ENCODE measurements at places on chromosomes 16 and 17.

GRCh38 chr17:39525801-39526506 is 64.7 kb downstream of the CDK12 start:
- no peak for DNase-seq

DNA sequence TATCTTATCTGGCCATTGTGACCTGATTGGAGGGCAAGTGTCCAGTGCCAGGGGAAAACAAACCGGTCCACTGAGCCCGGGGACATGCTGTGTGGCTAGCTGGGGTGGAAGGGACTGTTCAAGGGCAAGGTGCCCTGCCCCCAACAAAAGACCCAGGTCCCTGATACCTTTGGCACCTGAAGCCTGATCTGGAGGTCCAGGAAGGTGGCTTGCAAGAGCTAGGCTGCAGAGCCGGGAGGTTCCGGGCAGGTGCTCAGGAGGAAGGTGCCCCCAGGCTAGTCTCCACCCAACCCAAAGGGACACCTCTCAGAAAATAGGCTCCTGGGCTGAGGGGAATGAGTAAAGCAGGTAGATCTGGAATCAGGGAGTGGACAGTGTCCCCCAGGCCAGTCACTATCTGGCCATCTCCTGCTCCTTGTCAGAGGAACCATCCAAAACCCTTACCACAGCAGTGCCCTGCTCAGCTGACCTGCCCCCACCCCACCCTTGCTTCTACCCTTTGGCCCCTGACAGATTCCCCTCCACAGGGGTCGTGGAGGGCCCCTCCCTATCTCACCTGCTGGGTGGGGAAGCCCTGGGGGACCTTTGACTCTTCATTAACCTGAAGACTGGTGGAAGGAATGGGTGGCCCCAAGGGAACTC is 6.2 kb downstream of the NAT9 start:
- no peak for DNase-seq

DNA sequence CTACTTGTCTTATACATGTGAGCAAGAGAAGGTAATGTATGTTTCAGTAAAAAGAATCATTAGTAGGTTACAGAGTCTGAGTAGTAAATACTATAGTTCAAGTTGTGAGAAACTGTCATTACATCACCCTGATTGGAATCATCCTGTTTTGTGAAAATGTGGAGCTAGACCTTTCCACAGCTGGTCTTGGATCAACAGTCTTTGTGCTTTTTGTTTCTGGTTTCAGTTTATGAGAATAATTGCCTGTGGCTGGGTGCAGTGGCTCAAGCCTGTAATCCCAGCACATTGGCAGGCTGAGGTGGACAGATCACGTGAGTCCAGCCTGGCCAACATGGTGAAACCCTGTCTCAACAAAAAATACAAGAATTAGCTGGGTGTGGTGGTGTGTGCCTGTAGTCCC is 19.7 kb upstream of the SHISA9 start:
- DNase-seq: no peak

- DNase-seq: no peak
Measured at GRCh38 chr17:62388856-62389255, 8.5 kb downstream of the EFCAB3 start.

- DNase-seq: no peak
Measured at GRCh38 chr17:50853781-50854180, 12.4 kb downstream of the TOB1 start.

GRCh38 chr16:24876231-24876630 is 30.5 kb downstream of the SLC5A11 start:
- no peak for DNase-seq

- DNase-seq: no peak
Measured at GRCh38 chr17:17876959-17877528, 40.3 kb upstream of the SREBF1 start.

- DNase-seq: no peak
Measured at GRCh38 chr16:54140057-54140787, 146.4 kb downstream of the IRX3 start.

- no peak for DNase-seq
Measured at GRCh38 chr17:39759204-39759603, 21.5 kb downstream of the GRB7 start.

GRCh38 chr17:82623707-82624106 is 24.5 kb downstream of the WDR45B start:
- DNase-seq: no peak

GRCh38 chr16:72221630-72222024 is 49.7 kb upstream of the PMFBP1 start:
- DNase-seq: no peak

DNA sequence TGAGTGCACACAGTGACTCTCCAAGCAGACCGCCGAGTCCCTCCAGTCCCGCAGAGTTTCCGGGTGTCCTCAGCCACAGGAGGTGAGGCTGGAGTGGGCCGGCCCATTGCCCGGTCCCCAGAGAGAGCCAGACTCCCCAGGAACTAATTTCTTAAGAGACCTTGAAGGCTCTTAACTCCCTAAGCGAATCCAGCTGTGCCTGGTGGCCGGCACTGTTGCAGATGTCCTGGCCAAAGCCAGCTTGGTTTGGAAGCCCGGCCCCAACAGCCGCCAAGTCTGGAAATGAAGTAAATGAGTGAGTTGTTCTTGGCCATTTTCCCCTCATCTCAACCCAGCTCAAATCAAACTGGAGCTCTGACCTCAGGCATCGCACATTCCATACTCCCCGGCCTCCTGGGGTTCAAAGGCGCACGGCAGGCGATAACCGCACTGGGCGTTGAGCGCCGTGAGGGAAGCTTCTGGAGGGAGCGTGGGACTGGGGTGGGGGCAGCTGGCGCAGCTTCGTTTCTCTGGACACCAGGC is 42.0 kb downstream of the CMIP start:
- no peak for DNase-seq

GRCh38 chr17:40032322-40033320 is 17.4 kb downstream of the CSF3 start:
- no peak for DNase-seq

GRCh38 chr17:38598536-38598935 is 7.2 kb downstream of the SRCIN1 start:
- peak; percentile 87 for DNase-seq

DNA sequence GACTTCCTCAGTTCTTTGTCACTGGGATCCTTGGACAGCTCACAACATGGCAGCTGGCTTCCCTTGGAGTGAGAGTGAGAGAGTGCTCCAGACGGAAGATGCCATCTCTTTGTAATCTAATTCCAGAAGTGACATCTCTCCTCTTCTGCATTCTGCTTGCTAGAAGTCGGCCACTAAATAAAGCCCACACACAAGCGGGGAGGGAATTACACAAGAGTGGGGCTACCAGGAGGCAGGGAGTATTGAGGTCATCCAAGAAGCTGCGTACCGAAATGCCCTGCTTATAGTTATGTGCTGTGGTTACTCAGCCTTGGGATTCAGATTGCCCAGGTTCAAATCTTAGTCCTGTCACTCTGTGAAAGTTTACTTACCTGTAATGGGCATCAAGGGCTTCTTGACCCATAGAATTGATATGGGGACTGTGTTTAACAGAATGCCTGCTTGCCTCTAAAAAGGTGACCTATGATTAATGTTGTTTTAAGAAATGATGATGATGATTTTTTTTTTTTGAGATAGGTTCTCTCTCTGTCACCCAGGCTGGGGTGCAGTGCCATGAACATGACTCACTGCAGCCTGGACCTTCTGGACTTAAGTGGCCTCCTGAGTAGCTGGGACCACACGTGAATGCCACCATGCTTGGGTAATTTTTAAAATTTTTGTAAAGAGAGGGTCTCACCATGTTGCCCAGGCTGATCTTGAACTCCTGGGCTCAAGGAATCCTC is 120.9 kb upstream of the HS3ST2 start:
- no peak for DNase-seq

DNA sequence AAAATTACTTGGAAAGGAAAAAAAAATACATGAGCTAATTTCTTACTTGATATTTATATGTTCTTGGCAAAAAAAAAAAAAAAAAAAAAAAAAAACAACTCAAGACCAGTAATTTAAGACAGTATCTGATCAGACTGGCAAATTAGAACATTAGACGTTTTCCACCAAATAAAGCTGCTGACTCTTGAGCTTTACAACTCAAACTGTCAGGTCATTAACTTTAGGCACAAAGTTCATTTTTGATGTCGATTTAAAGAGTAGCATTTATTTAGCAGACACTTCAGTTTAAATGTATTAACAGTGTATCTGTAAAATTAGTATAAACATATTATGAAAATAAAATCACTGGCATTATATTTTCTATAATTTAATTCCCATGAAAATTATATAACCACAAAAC is 66.7 kb downstream of the NCOR1 start:
- no peak for DNase-seq

DNA sequence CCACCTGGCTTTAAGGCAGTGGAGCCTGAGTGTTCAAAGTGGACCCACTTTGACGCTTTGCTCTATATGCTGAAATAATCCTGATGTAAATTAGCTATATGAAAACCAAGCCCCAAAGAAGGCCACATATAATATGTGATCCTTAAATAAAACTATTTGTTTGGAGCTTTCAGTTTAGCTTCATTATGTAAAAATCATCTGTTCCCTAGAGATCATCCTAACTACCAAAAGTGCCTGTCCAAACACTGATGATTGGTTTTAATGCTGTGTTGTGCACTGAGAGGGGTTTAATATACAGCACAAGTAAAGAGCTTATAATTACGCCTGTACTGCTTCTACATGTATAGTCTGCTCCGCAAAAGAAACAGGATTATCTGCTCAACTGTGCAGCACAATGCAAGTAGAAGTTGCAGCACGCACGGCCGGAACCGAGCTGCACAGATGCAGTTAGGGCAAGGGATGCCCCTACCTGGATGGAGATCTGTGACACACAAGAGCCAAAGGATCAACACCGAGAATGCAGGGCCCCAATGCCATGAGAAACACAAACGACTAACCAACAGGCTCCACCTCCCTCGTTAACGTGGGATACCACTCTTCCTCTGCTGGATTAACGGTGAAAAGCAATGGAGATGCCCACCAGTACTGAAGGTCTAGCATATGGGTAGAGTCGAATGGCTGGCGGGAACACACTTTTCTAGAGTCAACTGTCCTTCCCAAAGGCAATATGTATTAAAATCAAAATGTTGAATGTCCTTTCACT is 20.5 kb downstream of the USP7 start:
- no peak for DNase-seq

DNA sequence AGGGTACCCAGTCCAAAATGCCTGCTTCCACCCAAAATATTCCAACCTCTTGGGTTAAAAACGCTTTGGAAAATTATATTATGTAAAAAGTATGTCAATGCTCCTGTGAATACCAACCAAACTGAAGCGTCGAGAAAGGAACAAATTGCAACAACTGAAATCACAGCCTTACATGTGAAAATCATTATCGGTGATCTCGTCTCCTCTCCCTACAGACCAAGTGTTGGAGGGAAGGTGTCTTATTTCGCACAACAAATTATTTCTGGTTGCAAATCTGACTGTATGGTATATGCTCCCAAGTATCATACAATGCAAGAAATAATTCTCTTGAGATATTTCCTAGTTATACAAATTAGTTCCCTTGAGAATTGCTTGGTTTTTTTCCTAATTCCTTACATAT is 89.3 kb upstream of the CDYL2 start:
- DNase-seq: no peak

DNA sequence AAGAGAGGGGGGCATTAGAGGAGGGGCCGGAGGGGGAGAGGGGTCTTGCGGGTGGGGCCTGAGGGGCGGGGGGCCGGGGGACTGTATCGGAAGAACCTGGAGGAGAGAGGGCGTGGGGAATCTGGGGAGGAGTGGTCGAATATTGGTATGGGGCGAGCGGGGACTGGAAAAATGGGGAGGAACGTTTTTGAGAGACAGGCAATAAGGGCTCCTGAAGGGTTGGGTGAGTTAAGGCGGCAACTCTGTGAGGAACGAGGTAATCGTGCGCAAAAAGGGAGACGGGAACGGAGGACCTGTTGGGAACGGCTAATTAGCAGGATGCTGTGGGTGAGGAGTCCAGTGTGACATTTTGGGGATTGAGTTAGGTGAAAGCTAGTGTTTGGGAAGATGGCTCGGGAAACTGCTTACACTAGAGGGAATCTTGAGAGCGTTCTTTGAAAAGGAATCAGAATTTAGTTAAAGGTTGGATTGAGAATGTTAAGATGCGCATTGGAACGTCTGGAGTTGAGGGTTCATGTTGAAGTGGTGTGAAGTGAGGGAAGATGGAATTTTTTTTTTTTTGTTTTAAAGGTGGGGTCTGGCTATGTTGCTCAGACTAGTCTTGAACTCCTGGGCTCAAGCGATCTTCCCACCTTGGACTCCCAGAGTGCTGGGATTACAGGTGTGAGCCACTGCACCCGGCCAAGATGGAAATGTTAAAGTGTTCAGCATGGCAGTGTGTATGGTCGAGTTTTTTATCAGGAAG is 662 bp downstream of the WIPF2 start:
- peak; percentile 45 for DNase-seq

- no peak for DNase-seq
Measured at GRCh38 chr16:83705856-83706255, 101.9 kb upstream of the HSBP1 start.

GRCh38 chr17:55089256-55089655 is 120.7 kb downstream of the STXBP4 start:
- DNase-seq: no peak

DNA sequence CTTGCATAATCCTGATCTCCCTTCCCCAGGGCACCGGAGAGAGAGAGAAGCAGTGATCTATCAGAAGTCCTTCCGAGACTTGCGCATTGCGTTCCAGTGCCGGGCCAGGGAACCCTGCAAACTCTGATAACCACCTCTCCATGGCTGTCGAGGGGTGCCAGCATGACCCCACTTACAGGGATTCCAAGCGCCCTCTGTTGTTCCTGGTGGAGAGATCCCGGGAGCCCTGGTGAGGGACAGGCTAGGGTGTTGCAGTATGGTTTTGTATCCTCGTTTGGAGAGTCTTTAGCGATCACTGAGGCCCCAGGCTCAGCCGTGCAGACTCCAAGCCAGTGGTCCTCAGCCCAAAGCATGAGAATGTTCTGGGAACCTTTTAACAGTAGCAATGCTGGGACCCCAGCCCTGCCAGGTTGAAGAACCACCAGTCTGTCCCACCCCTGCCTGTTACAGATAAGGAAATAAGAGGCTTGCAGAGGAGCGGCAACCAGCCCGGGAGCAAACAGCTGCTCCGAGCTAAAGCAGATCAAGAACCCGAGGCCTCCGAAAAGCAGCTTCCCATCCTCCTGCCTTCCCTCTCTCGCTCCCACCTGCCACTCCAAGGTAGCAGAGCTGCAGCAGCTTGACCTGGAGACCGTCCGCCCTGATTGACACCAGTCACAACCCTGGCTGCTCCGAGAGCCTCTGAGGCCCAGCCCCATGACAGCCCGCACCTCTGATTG is 150.3 kb upstream of the RPL38 start:
- no peak for DNase-seq

GRCh38 chr17:78491236-78492115 is 85.7 kb downstream of the DNAH17 start:
- no peak for DNase-seq

- no peak for DNase-seq
Measured at GRCh38 chr17:42404326-42405055, 16.2 kb upstream of the STAT3 start.

All from HCT116 (cell line).